Fibroblast of skin of right biceps (primary cell): ENCODE measurements at places on chromosomes 12 and 14.
A peak's percentile ranks its signal among the peaks of the same experiment; 100 is the strongest.

GRCh38 chr14:73662487-73662943, 17.7 kb downstream of the DNAL1 start:
- peak; percentile 96 for DNase-seq

DNA sequence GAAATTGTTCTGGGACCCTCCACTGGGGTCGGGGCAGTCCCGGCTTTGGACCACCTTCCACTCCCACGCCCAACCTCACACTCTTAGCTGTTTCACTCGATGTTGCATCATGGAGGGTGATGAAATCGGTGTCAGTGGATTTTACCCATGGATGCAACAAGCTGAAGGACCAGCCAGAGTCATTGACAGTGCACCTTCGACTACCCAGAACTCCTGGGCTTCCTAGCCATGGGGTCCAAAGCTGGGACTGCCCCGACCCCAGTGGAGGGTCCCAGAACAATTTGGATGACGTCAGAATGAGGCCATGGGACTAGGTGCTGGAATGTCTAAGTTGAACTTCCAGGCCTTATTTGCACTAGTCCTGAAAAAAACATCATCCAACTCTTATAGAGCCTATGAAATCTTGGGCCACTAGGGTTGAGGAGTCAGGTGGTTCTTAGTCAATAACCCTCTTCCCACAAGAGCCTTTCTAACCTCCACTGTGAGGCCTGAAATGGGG, 882 bp upstream of the IL23A start:
- DNase-seq: no peak

- DNase-seq: no peak
These were observed 7.7 kb downstream of the SLC15A4 start for GRCh38 chr12:128815779-128816642.

GRCh38 chr14:101907619-101908018, 56.8 kb upstream of the DYNC1H1 start:
- no peak for DNase-seq

GRCh38 chr12:132560614-132561426, 49.6 kb downstream of the LRCOL1 start:
- DNase-seq: peak; percentile 64

DNA sequence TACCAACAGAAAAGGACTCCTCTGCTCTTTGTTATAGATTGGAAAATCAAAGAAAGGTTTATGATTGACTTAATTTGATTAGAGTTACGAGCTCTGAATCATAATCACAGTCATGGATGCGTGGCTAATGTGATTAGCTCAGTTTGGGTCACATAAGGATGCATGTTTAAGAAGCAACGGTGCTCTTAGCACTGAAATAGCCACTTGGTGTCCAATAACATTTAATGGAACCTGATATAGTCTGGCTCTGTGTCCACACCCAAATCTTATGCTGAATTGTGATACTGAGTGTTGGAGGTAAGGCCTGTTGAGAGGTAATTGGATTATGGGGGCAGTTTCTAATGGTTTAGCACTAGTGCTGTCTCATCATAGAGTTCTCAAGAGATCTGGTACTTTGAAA, 501.6 kb downstream of the SLC6A15 start:
- no peak for DNase-seq

DNA sequence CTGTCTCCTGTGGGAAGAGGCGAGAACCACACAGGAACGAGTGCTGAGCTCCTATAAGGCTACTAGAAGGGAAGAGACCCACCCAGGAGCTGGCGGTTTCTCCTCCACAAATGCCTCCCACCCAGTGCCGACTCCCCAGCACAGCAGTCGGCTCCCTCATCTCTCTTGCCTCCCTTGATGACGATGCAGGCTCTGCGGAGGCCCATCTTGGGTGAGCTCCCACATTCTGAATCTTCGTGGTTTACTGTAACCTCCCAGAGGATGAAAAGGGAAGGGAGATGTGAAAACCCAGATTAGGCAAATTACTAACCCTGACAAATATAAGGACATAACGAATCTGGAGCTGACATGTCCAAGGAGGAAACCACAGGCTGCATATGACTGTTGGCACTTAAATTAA, 23.8 kb downstream of the GRIN2B start:
- no peak for DNase-seq

- DNase-seq: no peak
These were observed 443 bp downstream of the MAGOHB start for GRCh38 chr12:10612984-10613348.

DNA sequence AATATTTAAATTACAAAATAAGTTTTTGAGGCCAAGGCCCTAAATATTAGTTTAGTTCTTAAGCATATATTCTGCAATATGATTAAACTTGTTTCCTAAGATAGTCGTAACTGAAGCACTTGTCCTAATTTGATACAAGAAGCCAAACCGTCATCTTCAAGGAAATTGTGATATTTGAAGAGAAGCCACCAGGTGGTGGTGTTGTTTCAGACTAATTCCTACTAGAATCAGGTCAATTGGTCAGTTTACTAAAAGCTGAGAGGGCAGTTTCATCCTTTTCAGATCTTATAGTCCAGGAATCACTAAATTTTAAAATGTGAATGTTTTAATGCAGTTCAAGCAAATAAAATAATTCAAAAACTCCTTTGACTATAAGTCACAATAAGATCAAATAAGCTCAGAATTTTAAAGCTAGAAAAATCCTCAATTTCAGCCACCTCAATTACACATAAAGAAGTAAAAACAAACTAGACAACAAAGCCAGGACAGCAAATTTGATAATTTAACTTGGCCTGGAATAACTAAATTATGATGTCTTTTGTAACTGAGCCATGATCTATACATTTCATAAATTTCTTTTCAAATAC, 7.1 kb upstream of the ARL1 start:
- peak; percentile 35 for DNase-seq

DNA sequence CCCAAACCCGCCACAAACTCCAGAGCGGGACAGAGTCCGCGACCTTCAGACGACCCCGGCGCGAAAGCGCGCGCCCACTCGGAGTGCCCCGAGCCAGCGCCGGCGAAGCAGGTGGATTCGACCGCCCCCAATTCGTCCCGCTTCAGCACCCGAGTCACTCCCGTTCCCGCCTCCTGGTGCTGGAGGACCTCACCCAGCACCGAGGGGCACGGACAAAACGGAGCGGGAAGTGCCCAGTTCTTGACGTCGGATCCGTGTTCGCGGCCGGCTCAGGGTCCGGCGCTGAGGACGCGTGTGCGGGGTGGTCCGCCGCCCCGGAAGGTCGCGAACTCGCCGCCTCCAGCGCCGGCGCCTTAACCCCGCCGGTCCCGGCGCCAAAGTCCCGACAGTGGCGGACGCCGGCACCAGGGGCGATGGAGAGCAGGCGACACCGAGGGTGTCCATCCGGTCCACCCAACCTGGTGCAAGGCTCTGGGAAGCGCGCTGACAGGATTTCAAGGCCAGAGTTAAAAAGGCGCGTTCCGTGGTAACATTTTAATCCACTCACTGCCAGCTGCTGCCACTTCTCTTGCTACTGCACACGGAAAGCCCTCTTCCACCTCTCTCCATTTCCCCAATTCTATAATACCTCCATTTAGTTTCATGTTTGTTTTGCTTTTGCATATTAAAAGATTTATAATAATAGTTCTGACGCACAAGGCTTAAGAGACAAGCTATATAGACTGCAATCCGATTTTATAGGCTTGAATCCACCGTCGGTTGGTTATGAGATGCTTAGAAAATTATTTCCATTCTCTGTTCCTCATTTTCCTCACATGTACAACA, 240.0 kb upstream of the CPNE8 start:
- peak; percentile 5 for DNase-seq

GRCh38 chr14:96279564-96279963, 23.6 kb downstream of the BDKRB1 start:
- peak; percentile 53 for DNase-seq

DNA sequence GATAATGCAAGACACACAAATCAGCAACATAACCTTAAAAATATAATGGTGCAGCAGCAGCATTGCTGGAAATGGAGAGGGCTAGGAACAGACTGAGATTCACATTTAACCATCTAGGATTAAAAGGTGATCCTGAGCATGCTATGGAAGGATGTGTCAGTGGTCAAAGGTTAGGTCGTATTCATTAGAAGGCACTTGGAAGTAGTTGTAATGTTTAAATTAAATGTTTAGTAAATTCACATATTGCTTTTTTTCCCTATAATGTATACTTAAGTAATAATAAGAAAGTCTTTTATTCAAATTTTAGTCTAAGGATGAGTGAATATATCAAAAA, 368.6 kb upstream of the PDE3A start:
- no peak for DNase-seq

DNA sequence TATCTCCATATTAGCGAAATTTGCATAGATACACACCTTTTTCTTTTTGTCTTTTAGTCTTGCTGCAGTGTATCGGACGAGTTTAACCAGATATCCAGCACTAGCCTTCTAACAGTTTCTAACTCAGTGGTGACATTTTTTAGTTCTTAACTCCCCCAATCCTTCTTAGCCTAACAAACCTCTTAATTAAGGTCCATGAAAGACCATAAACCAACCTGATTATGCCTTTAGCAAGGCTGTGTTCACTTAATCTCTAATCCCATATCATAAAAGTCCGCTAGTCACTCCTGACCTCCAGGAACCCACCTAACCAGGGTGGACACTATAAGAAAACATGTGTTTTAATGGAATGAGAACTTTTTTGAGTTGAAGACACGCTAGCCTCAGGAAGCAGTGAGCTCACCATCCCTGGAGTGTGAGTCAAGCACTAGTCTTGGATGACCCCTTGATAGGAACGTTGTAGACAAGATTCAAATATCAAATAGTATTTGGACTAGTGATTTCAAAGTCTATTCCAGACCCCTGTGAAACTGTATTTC, 9.5 kb downstream of the CDKN1B start:
- DNase-seq: peak; percentile 87

DNA sequence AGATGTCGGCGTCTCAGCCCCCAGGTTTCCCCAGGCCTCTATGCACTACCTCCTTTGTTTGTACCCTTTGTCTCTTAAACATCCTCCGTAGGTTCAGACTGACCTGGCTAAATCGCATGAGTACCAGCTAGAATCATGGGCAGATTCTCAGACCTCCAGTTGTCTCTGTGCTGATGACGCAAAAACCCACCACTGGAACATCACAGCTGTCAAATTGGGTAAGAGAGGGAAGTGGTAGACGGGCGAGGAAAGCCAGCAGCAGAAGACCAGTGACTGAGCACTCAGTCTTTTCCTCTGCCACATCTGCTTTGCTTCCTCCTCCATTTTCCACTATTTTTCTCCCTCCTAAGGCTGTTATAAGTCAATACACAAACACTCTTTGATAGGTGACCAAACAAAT, 29.7 kb downstream of the A2ML1 start:
- DNase-seq: no peak

- peak; percentile 77 for DNase-seq
These were observed 1.3 kb upstream of the EMP1 start for GRCh38 chr12:13195250-13195649.

GRCh38 chr12:104596134-104596799, 139.5 kb downstream of the CHST11 start:
- DNase-seq: peak; percentile 94

- no peak for DNase-seq
These were observed 431.3 kb downstream of the NPAS3 start for GRCh38 chr14:33369972-33370371.

DNA sequence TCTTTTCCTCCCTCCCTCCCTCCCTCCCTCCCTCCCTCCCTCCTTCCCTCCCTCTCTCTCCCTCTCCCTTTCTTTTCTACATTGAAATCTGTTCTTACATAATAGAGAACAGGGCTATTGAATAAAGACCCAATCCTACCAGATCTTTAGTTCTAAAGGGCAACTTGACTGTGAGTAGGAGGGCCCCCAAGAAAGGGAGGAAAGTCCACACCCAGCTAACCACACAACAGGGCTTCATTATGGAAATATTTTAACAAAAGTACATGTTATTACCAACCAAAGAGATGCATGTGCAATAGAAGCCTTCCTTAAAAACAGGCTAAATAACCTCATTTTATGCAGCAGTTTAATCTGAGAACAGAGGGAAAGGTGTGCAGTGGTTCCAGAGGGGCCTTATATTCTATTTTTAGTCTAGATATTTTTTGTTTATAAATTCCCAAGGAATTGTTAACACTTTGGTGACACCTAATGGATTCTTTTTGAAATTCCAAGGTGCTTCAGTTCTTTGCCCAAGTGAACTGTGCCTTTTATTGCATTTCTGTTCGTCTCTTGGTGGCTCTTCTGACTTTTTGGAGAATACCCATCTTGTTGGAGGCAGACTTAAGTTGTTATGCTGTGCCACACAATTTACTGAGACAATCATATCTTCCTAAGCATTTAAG, 63.0 kb downstream of the GNS start:
- DNase-seq: peak; percentile 40

GRCh38 chr12:4178424-4179170, 95.0 kb upstream of the CCND2 start:
- no peak for DNase-seq

DNA sequence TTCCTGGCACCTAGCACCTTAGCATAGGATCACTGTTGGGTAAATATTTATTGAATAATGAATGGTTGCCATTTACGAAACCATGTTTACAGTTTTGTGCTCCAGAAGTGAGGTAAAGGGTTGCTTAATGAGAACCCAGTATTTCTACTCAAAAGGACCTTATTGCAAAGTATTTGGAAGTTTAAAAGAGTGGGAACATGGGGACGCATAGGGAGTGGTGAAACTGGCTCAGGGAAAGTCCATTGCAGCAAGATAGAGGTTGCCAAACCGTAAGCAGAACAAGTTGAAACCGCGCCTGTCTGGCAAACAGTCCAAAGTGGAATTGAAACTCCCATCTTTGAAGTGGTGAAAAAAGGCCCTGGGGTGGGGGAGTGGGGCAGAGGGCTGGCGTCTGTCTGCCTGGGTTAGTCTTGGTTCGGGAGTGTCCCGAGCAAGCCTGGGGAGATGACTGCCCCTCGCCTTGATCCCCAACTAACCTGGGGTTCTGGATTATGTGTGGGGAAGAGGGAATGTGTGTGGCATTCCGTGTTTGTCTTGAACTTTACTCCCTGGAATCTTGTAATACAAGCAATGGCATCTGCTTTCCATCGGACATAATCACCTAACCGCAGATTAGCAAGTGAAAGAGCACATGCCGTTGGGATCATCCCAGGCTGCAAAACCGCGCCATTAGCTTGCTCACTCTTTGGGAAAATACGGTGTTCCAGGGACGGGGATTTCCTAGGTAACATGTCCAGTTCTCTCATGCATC, 7.2 kb downstream of the ALDH2 start:
- DNase-seq: peak; percentile 78

DNA sequence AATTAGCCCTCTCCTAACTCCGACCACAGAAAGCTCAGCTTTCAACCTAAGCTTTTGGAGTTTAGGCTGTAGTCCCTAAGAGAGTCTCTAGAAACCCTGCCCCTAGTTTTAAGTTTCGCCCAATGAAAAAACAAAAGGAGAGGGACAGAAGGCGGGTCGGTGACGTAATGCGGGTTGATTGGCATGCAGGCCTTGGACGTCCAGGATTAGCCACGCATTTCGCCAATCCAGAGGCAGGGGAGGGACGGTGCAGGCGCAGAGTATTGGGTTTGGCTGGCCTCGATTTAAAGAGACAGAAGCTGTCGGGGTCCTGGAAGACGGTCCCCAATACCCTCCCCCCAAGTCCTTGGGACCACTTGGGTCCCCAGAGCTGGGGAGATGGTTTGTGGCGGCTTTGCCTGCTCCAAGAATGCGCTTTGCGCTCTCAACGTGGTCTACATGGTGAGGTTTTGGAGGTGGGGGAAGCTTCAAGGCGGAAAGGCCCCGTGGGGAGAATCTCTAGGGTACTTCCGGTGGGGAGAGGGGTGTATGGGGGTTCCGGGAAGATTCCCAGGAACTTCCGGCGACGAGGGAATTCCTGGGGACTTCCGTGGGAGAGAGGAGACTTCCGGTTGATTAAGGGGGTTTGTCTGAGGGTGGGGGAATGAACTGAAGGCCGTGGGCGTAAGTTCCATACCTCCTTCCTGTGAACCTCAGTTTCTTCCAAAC, at the start of gene TSPAN31:
Gene TSPAN31 (plus strand): TSS at position 263 of the 708 bp plus-strand sequence. CDS start 116 bp downstream, at position 379.
- DNase-seq: peak; percentile 99

GRCh38 chr14:90564496-90564895, 167.7 kb downstream of the CALM1 start:
- DNase-seq: no peak
